ENCODE measurements at places on chromosomes 11 and 22. TPM values are rescaled to one million over a fixed set of nuclear protein-coding genes. Genes with fewer than 3 reads are reported as not detected.
A peak's percentile ranks its signal among the peaks of the same experiment; 100 is the strongest.

DNA sequence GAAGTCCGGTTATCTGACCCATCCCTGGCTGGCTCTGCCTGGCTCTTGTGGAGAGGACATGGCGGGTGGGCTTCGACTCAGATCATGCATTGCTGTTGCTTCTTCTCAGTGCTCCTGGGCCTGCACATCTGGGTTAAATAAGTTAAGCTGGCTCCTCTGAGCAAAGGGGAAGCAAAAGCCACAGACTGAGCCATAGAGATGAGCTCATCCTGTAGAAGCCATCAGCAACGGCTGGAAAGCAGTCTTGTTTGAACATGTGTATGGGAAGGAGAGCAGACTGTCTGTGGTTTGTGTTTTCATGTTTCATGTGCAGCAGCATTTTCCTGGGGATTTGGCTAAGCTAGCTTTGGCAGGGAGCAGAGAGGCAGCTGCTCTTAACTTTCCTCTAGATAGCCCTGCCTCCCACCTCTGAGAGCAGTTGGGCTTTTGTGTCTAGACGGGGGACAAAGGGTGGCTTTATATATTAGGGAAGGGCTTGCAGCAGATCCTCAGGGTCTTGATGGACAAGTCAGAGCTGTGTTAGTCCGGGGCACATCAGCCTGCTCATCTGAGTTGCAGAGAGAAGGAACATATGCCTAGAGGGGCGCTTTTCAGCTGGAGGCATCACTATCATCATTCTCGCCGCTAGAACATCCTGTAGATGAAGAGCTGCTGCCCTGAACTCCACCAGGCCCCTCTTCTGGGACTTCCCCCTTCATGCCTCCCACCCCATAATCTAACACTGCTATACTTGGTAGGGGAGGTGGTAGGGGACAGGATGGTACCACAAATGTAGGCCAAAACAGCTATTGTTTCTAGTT is 14.9 kb downstream of the DCPS start:
- DNase-seq = no peak
- no peaks in the 10 kb centered on the region for H3K4me1 ChIP-seq
- H3K27ac ChIP-seq = no peak overlapping the region
- H3K36me3 ChIP-seq = peaks cover 22% of the 10 kb centered on the region
- H3K27me3 ChIP-seq = no peaks in the 10 kb centered on the region
- no peak overlapping the region for H3K4me3 ChIP-seq

Gene PATE2
- 0.44 TPM for total RNA-seq

- no peaks in the 10 kb centered on the region for H3K36me3 ChIP-seq
- no peak for DNase-seq
- no peaks in the 10 kb centered on the region for H3K27me3 ChIP-seq
- no peak overlapping the region for H3K4me3 ChIP-seq
These were observed 4.1 kb downstream of the ZNF214 start for GRCh38 chr11:7016011-7016410.

DNA sequence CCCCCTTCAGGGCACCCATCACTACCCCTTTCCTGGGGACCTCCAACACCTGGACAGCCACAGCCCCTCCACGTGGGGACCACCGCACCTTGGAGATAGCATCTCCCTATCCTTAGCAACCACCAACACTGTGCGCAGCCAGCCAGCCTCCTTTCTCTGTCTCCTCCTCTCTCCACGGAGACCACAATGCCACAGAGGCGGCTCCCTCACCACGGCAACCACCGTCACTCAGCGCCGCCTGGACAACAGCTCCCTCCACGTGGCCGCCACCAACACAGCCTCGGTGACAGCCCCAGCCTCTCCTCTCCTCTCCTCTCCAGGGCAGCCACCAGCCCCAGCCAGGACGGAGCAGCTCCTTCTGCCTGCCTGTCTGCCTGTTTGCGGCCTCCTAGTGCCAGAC is 10.5 kb downstream of the ELFN2 start:
- no peaks in the 10 kb centered on the region for H3K4me1 ChIP-seq
- no peak for DNase-seq

DNA sequence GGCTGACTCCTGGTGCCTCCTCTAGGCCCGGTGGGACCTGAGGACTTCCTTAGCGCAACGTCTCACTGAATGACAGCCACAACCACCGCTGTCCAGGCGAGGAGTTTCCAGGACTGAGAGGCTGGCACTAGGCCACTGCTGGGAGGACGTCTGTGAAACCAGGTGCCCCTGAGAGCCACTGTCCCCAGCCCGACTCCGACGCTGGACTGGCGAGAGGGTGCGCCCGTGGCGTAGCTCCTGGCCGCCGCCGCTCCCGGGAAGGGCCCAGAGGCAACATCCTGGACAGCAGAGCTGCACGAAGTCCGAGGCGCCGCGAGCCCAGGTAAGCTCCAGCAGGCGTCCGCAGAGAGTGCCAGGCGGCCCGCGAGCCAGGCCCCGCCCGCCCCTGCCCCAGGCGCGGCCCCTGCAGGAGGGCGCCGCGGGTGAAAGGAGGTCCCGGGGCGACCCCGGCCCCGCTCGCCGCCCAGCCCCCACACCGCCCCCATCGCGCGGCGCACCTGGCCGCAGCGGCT is 525 bp downstream of the DGCR2 start:
- peak overlapping the region; percentile 93 for H3K4me3 ChIP-seq
- H3K27ac ChIP-seq = no peak overlapping the region
- H3K27me3 ChIP-seq = no peaks in the 10 kb centered on the region

DNA sequence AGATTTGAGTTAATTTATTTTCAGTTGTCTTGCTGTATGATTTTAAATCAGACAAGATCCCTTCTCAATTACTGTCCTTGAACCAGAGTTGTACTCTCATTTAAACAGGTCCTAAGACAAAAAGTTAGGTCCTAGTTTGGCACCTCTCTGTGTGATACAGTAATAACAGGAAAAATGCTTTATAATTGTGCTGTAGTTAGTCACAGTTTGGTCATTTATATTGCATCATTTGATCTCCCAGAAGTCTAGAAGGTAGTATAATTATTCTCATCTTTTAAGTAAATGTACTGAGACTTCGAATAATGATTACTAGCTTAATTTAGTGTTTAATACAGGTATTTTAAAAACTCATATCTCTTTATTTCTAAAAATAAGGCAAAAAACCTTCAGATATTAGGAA is 18.1 kb upstream of the LUZP2 start:
- H3K36me3 ChIP-seq = no peaks in the 10 kb centered on the region
- no peak overlapping the region for H3K4me3 ChIP-seq
- no peak for DNase-seq
- no peaks in the 10 kb centered on the region for H3K27me3 ChIP-seq
- H3K27ac ChIP-seq = no peak overlapping the region

- H3K4me3 ChIP-seq = no peak overlapping the region
- 0 out of 2 replicates have a peak, but pooled peaks cover 3% of the 10 kb centered on the region for H3K36me3 ChIP-seq
- DNase-seq = peak; percentile 56
- no peaks in the 10 kb centered on the region for H3K4me1 ChIP-seq
These were observed 29.7 kb upstream of the ANO1 start for GRCh38 chr11:70048279-70049024.

Gene ATF4
- 455 TPM for total RNA-seq

- no peak overlapping the region for H3K27ac ChIP-seq
- no peak overlapping the region for H3K4me3 ChIP-seq
- no peak for DNase-seq
- H3K36me3 ChIP-seq = no peaks in the 10 kb centered on the region
- no peaks in the 10 kb centered on the region for H3K4me1 ChIP-seq
These were observed 12.7 kb upstream of the CD44 start for GRCh38 chr11:35126000-35126878.

- no peaks in the 10 kb centered on the region for H3K27me3 ChIP-seq
- H3K4me1 ChIP-seq = no peaks in the 10 kb centered on the region
- no peak overlapping the region for H3K4me3 ChIP-seq
- DNase-seq = no peak
- H3K36me3 ChIP-seq = no peaks in the 10 kb centered on the region
These were observed 255.2 kb upstream of the POU2AF2 start for GRCh38 chr11:110990311-110990710.

GRCh38 chr11:81673001-81673400 is 1060.7 kb downstream of the FAM181B start:
- H3K27me3 ChIP-seq = no peaks in the 10 kb centered on the region
- H3K4me3 ChIP-seq = no peak overlapping the region

Gene EFCAB6
- total RNA-seq = 0.31 TPM

Gene TNNT3
- total RNA-seq = not detected

GRCh38 chr11:69166218-69167115 is 10.7 kb downstream of the SMIM38 start:
- no peaks in the 10 kb centered on the region for H3K4me1 ChIP-seq
- H3K36me3 ChIP-seq = peaks cover 4% of the 10 kb centered on the region
- no peaks in the 10 kb centered on the region for H3K27me3 ChIP-seq
- no peak overlapping the region for H3K4me3 ChIP-seq
- peak; percentile 66 for DNase-seq
- H3K27ac ChIP-seq = no peak overlapping the region

DNA sequence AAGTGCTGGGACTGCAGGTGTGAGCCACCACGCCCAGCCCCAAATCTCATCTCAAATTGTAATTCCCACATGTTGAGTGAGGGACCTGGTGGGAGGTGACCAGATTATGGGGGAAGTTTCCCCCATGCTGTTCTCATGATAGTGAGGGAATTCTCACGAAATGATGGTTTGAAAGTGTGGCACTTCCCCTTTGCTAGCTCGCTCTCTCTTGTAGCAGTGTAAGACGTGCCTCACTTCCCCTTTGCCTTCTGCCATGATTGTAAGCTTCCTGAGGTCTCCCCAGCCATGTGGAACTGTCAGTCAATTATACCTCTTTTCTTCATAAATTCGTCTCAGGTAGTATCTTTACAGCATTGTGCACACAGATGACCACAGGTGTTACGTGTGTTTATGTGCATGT is 357.8 kb downstream of the CADM1 start:
- no peaks in the 10 kb centered on the region for H3K4me1 ChIP-seq
- no peak overlapping the region for H3K27ac ChIP-seq
- no peaks in the 10 kb centered on the region for H3K27me3 ChIP-seq
- DNase-seq = no peak
- no peak overlapping the region for H3K4me3 ChIP-seq

GRCh38 chr11:8597182-8597581 is 3.2 kb upstream of the STK33 start:
- no peaks in the 10 kb centered on the region for H3K36me3 ChIP-seq
- no peaks in the 10 kb centered on the region for H3K27me3 ChIP-seq
- H3K27ac ChIP-seq = no peak overlapping the region
- no peak for DNase-seq

DNA sequence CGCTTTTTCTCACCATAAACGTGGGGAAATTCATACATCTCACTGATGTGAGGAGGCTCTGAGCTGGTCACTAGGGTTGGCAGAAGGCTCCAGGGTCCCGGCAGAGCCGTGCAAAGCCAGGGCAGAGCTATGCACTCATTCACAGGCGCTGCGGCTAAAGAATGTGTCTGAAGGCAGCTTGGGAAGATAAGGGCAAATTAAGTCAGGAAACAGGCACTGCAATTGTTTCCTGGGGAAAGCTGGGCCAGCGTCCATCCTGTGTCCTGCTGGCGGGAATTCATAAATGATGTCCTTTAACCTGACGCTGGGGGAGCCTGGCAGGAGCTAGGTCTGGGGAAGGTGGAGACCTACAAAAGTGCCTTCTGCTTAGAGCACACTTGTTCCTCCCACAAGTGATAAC is 27.6 kb downstream of the PKNOX2 start:
- H3K27me3 ChIP-seq = no peaks in the 10 kb centered on the region
- no peak overlapping the region for H3K27ac ChIP-seq
- DNase-seq = no peak
- peaks cover 5% of the 10 kb centered on the region for H3K36me3 ChIP-seq

- DNase-seq = no peak
- no peak overlapping the region for H3K27ac ChIP-seq
- H3K27me3 ChIP-seq = no peaks in the 10 kb centered on the region
- no peaks in the 10 kb centered on the region for H3K36me3 ChIP-seq
- H3K4me3 ChIP-seq = peak overlapping the region; percentile 97
These were observed 1.7 kb downstream of the SAMM50 start for GRCh38 chr22:43956805-43957463.

Gene MYEOV
- 0.22 TPM for total RNA-seq

DNA sequence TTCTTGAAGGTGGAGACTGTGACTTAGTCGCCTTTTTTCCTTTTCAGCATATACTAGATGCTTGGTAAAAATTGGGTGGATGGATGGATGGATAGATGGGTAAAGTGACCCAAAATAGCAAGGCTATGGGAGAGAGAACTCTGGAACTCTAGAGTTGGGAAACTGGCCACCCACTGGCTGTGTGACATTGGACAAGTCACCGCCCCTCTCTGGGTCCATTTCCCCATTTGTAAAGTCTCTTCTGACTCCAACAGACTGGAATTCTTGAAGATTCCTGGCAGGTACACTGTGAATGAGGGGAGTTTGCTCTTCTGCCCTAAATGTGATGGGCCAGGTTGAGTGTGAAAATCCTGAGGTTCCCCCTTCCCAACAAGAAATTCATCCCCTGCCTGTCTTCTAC is 8.0 kb downstream of the TKFC start:
- no peak overlapping the region for H3K4me3 ChIP-seq
- H3K4me1 ChIP-seq = no peaks in the 10 kb centered on the region
- no peaks in the 10 kb centered on the region for H3K27me3 ChIP-seq
- no peak overlapping the region for H3K27ac ChIP-seq
- no peak for DNase-seq

GRCh38 chr11:13638422-13638821 is 30.0 kb upstream of the FAR1 start:
- no peak for DNase-seq
- H3K36me3 ChIP-seq = no peaks in the 10 kb centered on the region
- no peaks in the 10 kb centered on the region for H3K27me3 ChIP-seq
- H3K27ac ChIP-seq = no peak overlapping the region

Gene MUC5AC
- total RNA-seq = not detected

GRCh38 chr22:50526108-50526833 is 873 bp upstream of the SCO2 start:
- H3K36me3 ChIP-seq = peaks cover 20% of the 10 kb centered on the region
- no peak overlapping the region for H3K27ac ChIP-seq
- H3K4me1 ChIP-seq = peaks cover 3% of the 10 kb centered on the region
- peak; percentile 73 for DNase-seq
- peak overlapping the region; percentile 82 for H3K4me3 ChIP-seq
